ENCODE measurements at places on chromosomes 7 and 10.

DNA sequence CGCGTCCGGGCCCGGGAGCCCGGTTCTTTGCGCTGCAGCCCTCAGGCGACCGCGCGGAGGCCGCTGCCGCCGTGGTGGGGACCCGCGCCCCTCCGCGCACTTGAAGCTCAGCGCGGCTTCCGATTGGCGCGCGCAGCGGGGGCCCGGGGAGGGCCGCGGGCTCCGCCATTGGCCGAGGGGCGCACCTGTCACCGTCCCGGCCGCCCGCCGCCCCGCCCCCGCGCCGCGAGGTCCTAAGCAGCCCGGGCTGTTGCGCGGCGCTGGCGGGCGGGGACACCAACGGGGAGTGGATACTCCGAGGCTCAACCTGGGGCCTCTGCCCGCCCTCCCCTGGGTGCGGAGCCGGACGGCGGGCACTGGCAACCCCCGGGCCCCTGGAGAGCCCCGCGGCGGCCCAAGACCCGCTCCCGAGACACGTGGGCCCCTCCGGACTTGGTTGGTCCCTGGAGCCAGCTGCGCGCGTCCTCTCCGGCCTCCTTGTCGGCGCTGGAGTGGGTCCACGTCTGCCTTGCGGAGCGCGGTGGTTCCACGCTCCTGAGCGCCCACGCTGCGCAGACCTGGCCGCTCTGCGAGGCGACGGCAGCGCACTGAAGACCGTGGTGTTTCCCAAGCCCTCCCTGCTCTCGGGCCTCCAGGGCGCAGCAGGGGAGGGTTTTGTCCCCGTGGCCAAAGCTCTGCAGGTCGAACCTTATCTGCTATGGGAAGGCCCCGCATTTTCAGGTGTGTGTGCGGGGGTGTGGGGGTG lies at the start of gene MNX1:
MNX1 (minus strand) TSS at position 76 of the 745 bp plus-strand sequence. CDS start 313 bp downstream, outside the sequence.
- no peak for DNase-seq

- no peak for DNase-seq
Measured at GRCh38 chr7:114860206-114860605, 61.7 kb upstream of the MDFIC start.

GRCh38 chr10:59677253-59677831 lies 32.3 kb downstream of the SLC16A9 start:
- DNase-seq = no peak

DNA sequence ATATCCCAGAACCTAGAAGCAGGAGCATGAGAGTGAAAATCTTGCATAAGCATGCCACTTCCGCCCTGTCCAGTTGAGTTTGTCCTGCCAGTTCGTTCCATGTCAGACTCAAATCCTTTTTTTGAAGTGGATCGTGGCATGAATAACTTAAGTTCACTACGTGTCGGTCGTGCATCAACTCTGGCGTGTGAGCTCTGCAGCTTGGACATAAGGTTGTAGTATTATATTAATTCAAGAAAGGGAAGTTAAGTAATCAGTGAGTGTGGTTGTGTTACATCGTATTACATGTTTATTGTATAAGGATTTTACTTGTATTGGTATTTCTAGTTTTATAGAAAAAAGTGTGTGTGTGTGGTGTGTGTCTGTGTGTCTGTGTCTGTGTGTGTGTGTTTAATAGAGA lies 23.0 kb downstream of the CDC123 start:
- no peak for DNase-seq

GRCh38 chr7:117284692-117285091 lies 38.2 kb downstream of the WNT2 start:
- no peak for DNase-seq

DNA sequence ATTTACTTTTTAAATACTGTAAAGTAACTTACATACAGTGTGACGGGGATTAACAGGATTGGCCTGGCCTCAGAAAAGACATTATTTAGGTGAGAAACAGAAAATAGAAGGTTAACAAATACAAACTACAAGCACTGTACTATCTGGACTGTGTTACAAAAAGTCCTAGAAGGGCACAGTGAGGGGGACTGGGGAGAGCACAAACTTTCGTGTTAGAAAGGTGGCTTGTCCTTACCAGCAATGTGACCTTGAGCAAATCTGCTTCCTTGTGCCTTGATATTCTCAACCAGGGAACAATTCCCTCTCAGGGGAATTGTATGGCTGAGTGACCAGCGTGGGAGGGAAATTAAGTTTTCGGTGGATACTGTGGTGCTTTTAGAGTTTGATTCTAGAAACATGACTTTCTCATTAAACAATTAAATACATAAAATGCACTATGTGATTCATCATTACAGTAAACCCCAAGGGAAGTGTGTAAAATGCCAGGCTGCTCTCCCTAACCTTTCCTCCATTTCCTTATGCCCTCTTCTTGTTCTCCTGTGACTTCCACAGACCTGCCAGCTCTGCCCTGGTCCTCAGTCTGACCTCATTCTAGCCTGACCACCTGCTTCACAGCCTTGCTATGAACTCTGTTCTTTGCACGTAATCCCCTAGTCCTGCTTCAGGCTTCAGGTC lies 57.7 kb downstream of the OSBPL3 start:
- DNase-seq = no peak

- DNase-seq = no peak
Measured at GRCh38 chr10:125375210-125375609, 214.8 kb upstream of the CTBP2 start.

GRCh38 chr7:154978017-154978416 lies 24.9 kb downstream of the PAXIP1 start:
- DNase-seq = no peak

DNA sequence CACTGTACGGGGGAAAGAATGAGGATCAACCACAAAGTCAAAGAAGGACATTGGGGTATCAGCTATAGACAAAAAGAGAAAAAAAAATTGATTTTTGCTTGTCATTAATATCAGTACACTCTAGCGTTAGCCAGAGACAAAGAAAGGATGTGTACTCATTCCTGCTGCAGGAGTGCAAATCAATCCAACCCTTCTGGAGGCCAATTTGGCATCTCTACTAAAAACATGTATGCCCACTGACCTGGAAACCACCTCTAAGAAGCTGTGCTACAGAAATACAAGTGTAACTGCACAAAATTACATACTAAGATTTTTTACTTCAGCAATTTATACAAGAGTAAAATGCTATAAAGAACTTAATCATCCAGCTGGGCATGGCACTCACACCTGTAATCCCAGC lies 13.6 kb downstream of the NSMCE4A start:
- no peak for DNase-seq

DNA sequence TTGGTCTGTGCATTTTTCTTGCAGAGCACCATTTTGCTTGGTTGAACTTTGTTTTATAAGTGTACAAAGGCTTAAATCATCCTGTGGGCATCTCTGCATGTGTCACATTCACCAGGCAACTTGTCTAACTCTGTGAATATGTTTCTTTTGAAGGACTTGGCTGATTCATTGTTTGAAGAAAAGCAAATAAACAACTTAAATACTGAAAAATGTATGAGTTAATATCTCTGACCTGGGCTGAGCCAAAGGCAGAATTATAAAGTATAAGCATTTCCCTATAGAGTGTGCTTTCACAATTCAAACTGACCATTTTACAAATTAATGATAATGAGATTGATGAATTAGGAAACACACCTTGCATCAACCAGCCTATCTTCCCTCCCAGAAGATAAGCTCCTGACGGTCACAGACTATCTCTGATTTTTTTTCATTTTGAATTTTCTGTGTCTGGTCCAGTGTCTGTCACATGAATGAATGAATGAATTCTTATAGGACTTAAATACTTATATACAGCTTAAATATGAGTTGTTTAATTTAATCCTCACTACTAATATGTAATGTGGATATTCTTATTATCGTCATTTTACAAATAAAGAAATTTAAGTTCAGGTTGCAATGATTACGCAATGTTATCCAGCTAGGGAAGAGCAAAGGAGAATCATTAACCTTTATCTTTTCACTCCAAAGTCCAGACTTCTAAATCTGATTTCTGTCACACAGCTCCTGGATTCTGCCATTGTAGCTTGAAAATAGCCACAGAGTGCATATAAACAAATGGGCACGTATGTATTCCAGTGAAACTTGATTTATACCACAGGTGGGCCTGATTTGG lies 182.0 kb upstream of the PHYHIPL start:
- no peak for DNase-seq

- DNase-seq = no peak
Measured at GRCh38 chr10:5490032-5490431, 9.3 kb downstream of the CALML5 start.

- DNase-seq = no peak
Measured at GRCh38 chr7:76411626-76412025, 2.1 kb upstream of the SSC4D start.

DNA sequence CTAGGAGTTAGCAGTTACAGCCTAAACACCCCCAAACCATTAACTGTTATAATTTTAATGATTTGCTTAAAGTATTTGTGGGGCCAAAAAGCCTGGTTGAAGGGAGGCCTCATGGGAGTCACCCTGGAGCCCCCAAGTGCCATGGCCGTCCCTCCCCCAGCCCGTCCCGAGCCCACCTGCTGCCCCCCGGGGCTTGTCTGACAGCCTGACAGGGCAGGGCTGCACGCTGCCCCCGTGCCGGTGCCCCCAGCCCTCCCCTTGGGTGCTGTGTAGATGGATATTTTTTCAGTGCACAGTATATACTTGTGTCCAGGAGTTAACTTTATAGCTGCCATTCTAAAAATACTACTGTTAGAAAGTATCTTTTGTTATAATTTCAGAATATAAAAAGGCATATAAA lies 108.4 kb downstream of the CYTH3 start:
- no peak for DNase-seq

- DNase-seq = no peak
Measured at GRCh38 chr7:45252248-45252647, 94.7 kb downstream of the RAMP3 start.

GRCh38 chr7:157122800-157123495 lies 15.8 kb upstream of the UBE3C start:
- no peak for DNase-seq

DNA sequence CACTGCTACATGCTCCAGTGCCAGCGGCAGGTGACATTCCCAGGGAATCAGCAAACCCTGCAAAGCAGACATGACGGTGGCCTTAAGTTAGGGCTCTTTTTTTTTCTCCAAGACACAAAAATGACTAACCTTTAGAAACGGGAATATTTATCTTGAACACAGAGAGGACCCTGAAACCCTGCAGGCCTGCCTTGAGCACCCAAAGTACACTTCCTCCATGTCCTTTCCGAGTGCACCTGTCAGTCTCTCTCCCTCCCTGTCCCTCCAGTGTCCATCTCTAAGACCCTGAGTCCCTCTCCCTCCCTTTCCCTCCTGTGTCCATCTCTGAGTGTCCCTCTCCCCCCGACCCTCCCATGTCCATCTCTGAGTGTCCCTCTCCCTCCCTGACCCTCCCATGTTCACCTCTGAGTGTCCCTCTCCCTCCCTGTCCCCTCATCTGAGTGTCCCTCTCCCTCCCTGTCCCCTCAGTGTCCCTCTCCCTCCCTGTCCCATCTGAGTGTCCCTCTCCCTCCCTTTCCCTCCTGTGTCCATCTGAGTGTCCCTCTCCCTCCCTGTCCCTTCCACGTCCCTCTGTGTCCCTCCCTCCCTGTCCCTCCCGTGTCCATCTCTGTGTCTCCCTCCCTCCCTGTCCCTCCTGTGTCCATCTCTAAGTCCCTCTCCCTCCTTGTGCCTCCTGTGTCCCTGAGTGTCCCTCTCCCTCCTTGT lies 51.2 kb upstream of the CAMK2B start:
- no peak for DNase-seq

DNA sequence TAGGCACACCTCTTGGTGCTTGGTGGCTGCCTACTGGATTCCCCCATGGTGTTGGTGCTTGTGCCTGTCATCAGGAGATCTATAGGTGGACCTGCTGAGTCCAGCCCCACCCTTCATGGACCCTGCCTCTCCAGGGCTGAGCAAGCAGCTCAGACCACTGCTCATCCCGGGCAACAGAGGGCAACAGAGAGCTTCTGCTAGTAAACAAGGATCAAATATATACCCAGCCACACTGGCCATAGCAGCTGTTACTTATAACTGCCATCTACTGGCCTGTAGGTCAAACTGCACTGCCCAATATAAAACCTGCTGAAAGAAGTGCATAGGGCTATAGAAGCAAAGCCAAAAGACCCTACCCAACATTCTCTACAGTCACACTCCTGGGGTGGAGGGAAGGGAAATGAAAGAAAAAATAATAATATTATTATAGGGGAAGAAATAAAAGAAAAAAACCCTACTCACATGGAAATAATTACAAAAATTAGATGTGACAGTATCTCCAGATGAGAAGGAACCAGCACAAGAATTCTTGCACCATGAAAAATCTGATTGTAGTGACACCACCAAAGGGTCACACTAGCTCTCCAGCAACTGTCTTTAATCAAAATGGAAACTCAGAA lies 54.9 kb upstream of the ZNF800 start:
- DNase-seq = peak; percentile 40
